ENCODE measurements at places on chromosomes 1 and 21.

DNA sequence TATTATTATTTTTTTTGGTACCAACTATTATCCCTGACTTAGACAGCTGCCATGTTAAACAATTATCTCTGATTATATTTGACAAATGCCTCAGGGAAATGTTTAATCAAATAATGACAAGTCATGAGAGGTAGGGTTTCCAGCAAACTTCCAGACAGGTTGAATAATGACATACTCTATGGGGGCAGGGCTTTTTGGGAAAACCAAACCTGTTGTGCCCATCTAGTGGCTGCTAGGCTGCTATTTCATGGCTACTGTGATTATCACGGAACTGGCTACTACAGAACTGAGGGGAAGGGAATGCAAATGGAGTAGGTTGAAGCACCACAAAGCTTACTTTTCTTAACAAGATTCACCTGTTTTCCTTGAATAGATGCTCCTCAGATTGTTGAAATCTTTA, 77.6 kb downstream of the DUSP10 start:
- DNase-seq, result no peak

- DNase-seq, result no peak
Observed at GRCh38 chr21:23542097-23542496, 2065.2 kb downstream of the MRPL39 start.

GRCh38 chr1:187842406-187843165, 1013.8 kb downstream of the PLA2G4A start:
- DNase-seq, result no peak

DNA sequence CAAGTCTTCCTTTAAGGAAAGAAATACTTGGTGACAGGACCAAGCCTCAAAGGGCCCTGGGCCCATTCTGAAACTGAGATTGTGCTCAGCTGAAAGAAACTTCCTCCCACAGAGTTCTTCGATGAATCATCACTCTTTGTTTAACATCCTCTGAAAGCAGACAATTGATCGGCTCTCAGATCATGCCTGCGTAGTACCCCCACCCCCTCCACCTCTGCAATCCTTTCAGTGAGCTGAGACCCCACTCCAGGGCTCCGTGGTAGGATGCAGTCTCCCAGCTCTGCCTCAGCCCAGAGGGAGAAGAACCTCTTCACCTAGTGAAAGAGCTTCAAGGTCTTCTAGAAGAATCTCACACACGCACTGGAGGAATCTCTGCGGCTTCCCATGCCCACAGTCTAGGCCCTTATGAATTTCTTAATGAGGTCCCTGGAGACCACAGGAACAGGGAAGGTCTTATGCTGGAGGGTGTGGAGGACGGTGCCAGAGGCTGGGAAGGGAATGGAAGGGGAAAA, 104.9 kb upstream of the SOD1 start:
- DNase-seq, result no peak

GRCh38 chr1:91406773-91407389, 2.2 kb upstream of the HFM1 start:
- no peak for DNase-seq

- no peak for DNase-seq
Observed at GRCh38 chr1:119404736-119405135, 10.2 kb upstream of the HSD3B2 start.

DNA sequence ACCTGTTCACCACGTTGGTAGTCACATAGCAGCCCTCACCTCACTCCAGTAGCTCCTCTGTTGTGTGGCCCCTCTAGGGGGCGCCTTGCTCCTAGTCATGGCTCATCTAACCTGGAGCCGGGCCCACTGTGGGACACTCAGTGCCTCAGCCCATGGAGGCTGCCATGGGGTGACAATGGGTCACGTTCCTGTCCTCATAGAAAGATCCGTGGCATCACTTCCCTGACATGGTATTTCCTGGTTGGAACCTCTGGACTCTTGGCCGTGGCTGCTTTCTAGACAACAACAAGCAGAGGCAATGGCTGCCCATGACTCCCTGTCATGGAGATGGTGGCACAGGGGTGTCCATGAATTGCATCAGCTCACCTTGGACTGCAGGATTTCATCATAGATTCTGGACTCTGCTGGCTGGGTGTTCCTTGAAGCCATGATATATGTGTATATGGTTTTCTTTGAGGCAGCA, 27.5 kb upstream of the SLAMF6 start:
- no peak for DNase-seq

- DNase-seq, result no peak
Observed at GRCh38 chr1:166089804-166090203, 77.0 kb downstream of the FAM78B start.

GRCh38 chr1:202154766-202155477, 5.5 kb downstream of the PTPN7 start:
- no peak for DNase-seq

GRCh38 chr1:68321084-68321685, 88.9 kb upstream of the WLS start:
- DNase-seq, result no peak

Data from amygdala (tissue), 56 donors.